Chondrocyte (in vitro differentiated cells): ENCODE measurements at places on chromosomes 6 and 20. TPM values are rescaled to one million over a fixed set of nuclear protein-coding genes. Genes with fewer than 3 reads are reported as not detected.

GRCh38 chr6:42306439-42307140 lies 88.9 kb upstream of the MRPS10 start:
- DNase-seq, result no peak

DNA sequence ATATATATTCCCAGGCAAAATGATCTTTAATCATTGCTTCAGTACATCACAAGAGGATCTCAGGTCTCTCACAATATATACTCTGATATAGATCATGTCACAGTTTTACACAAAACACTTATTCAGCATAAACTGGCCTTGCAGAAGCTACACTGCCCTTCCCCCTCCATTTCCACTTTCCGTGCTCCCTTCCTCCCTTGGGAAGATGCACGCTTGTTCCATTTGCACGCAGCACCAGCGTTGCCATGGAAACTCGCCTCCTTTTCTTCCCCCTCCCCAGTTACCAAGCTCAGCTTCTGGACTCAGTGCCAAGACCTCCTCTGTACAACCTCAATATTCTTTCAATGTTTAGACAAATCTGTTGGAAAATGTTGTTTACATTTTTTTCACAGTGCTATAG lies 154.6 kb downstream of the RFPL4B start:
- DNase-seq, result no peak

GRCh38 chr20:52895701-52896100 lies 76.5 kb upstream of the TSHZ2 start:
- no peak for DNase-seq

GRCh38 chr6:110712238-110712637 lies 103.0 kb downstream of the CDK19 start:
- no peak for DNase-seq

GRCh38 chr6:152380351-152380767 lies 256.8 kb downstream of the SYNE1 start:
- DNase-seq, result no peak

MEI4 gene
- not detected in 3 replicates for total RNA-seq

SLC44A4 gene
- total RNA-seq, result not detected in 3 replicates
